ENCODE measurements at places on chromosomes 6 and 20.

GRCh38 chr6:12608016-12608860 lies 108.3 kb upstream of the PHACTR1 start:
- no peak for DNase-seq

- DNase-seq = peak; percentile 59
These were observed at the start of gene NINL for GRCh38 chr20:25584905-25585704. Gene NINL, minus strand, starts transcription at chr20:25585531. Its CDS starts 58,944 bp downstream, at chr20:25526587.

DNA sequence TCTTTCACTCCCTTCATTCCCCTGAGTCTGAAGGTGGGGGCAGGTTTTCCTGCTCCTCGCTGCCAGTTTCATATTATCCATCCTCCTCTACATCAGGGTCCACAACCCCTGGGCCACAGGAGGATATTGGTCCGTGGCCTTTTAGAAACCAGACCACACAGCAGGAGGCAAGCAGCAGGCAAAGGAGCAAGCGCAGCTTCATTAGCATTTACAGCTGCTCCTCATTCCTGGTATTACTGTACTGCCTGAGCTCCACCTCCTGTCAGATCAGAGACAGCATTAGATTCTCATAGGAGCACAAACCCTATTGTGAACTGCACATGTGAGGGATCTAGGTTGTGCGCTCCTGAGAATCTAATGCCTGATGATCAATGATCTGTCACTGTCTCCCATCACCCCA lies 380.3 kb downstream of the ARHGAP18 start:
- no peak for DNase-seq

- no peak for DNase-seq
These were observed 28.5 kb downstream of the REPS1 start for GRCh38 chr6:138959521-138959920.

DNA sequence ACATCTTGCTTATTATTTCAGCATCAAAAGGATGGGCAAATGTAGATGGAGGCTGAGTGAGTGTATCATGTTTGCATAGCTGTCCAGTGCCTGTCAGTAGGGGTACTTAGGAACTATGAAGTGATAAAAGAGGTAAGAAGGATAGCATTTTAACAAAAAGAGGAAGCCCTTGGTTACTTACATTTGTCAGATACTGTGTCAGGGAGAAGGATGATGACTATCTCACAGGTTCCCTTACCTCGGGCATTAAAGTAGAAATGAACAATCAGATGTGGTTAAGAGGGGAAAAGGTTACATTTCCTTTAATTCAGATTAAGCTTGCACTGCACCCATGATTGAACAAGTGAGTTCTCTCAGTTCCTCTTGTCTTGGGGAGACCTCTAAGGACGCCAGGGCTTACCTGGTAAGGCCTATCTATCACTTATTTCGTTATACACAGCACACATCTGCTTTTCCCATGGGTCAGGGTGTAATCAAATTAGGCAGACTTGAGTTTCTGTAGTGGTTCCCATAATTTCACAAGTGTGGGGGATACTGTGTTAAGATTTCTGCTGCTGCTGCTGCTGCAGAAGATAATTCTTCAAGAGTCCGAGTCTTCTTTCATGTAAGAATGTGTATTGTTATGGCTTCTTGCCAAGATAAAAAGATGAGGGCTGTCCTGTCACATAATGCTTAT lies 4.5 kb downstream of the FOXO3 start:
- no peak for DNase-seq

GRCh38 chr6:140436023-140436811 lies 1061.8 kb upstream of the CITED2 start:
- DNase-seq = no peak

GRCh38 chr6:35731414-35731735 lies 5.5 kb upstream of the ARMC12 start:
- DNase-seq = peak; percentile 84

- peak; percentile 54 for DNase-seq
These were observed at the start of gene HRH3 for GRCh38 chr20:62219992-62220665. Gene HRH3, minus strand, starts transcription at chr20:62220278. Its CDS starts 308 bp downstream, at chr20:62219970.

DNA sequence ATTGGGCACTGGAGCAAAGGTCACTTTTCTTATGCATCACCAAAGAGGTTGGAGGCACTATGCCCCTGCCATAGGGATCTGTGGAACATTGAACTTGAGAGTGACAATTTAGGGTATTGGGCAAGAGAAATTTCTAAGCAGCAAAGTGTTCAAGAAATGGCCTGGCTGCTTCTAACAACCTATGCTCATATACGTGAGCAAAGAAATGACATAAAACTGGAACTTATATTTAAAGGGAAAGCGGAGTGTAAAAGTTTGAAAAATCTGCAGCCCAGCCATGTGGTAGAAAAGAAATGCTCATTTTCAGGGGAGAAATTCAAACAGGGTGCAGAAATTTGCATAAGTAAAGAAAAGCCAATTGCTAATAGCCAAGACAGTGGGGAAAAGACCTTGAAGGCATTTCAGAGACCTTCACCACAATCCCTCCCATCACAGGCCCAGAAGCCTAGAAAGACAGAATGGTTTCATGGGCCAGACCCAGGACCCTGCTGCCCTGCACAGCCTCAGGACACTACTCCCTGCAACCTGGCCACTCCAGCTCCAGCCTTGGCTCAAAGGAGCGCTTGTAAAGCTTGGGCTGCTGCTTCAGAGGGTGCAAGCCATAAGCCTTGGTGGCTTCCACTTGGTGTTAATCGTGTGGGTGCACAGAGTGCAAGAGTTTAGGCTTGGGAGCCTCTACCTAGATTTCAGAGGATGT lies 24.4 kb downstream of the NCR2 start:
- DNase-seq = no peak

DNA sequence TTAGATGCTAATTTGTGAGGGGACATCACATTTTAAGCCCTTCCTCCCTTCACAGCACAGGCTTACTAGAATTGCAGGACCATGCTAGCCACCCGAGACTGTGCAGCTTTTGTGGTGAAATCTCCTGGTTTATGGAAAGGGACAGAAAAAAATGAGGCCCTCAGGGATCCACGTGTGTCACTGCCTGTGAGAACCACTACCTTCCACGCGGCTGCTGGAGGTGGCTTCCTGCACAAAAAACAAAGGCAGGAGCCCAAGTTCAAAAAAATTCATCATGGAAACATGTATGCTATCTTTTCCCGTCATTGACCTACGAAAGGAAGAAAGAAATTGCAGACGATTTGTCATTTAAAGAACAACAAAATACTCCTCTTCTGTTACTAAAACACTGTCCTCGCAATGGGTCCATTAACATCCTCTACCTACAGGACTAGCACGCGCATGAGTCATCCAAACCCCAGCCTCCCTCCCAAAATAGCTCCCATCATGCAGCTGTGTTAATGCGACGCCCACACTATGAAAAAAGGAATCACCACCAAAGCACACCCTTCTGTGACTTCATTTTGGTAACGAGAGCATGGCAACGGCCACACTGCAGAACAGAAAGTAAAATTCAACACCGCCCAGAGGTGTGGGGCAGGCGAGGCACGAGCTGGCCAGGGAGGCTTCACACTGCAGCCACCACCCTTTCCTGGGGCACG lies 45.7 kb downstream of the RAMACL start:
- DNase-seq = no peak

GRCh38 chr6:11272491-11273192 lies 40.2 kb upstream of the NEDD9 start:
- DNase-seq = no peak

DNA sequence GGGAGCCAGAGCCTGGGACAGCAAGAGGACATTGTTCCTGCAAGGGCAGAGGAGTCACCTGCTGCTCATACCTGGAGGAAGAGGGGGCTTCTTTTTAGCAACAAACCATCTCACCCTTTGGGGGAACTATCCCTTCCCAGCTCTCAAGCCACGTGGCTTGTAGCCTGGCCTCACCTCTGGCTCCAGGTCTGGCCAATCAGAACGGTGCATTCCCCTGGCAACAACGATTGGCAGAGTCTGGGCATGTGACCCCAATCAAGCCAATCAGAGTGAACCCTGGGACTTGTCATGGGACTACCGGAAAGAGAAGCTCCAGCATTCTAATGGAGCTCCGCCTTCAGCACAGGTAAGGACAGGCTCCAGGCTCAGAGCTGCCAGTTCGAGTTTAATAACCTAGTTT lies 33.6 kb downstream of the KCNB1 start:
- DNase-seq = no peak

DNA sequence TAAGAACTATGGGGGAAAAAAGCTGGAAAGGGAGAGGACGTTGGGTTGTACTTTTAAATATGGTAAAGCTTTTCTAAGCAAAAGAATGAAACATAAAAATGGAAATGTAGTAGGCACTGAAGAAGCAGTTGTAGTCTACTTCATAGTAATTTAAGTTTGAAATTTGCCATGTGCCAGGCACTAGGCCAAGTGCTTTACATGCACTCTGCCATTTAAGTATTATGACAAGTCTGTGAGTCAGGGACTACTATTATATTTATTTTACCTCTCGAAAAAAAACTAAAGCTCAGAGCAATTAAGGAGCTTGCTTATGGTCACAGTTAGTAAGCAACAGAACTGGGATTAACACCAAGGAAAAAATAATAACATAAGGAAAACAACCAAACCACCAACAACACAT lies 257.8 kb downstream of the GMDS start:
- DNase-seq = no peak

DNA sequence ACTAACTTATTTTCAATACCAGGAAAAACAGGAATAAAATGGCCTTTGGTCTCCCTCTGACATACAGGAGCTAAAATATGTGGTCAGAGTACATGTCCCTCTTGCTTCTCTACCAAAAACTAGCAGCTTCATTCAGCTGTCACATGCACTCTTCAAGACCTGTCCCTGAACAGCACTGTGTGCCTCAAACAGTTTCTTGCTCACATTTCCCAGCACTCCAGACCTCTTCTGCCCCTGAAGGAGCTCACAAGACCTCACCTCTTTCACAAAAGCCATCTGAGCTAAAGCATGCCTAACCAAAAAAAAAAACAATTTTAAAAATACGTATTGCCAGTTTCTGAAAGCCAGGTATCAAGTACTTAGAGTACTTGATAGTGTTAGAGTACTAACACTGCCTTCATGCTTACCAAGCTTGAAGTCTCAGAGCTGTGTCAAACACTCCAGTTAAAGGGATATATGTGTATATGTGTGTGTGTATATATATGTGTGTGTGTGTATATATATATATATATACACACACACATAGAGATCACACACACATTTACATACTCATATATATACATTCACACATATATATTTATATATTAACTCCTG lies 148.3 kb upstream of the POU3F2 start:
- no peak for DNase-seq

GRCh38 chr20:8155229-8155628 lies 23.2 kb downstream of the PLCB1 start:
- DNase-seq = no peak

DNA sequence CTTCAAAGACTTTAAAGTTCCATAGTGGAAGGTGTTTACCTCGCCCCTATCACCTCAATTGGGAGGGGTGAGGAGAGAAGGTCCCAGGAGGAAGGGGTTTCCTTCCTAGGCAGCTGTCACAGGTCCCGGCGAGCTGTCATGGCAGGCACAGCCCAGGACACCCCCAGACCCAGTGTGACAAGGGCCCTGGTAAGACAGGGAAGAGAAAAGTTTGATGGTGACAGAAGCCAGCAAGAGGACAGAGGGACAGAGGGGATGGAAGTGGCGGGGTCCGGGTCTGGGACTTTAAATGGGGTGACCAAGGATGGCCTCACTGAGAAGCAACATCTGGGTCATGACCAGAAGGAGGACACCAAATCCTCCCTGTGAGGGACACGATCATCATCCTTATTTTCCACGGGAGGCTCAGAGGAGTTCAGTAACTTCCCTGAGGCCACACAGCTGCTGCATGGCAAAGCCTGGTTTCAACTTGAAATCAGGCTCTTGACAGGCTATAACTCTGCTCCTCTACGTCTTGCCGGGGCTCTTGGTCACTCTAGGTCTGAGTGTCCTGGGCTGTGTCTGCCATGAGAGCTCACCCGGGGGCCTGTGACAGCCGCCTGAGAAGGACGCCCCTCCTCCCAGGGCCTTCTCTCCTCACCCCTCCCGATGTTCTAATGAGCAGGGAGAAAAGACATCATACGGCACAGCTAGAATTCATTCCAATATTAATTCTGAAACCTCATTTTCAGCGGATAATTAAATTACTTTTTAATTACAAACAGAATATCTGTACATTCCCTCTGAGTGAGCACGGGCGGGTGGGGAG lies 222.2 kb downstream of the PREX1 start:
- DNase-seq = no peak

GRCh38 chr6:34610819-34611477 lies 54.8 kb upstream of the SPDEF start:
- DNase-seq = no peak

- no peak for DNase-seq
These were observed 79.7 kb upstream of the FYN start for GRCh38 chr6:111952821-111953540.

DNA sequence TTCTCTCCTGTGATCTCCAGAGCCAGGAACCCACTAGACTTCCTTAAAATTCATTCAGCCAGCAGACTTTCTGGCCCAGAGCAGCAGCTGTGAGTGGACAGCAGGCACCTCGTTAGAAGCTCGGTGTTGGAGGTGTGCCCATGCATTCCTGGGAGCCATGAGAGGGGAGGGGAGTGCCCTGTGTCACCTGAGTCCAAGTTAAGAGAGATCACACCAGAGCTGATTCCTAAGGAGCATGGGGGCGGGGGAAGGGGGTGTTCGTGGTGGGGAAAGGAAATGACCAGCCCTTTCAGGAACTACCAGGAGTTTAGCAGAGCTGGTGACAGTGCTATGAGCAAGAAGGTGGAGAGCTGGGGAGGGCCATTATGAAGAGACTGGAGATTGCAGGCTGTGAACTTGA lies 46.9 kb downstream of the GFRA4 start:
- no peak for DNase-seq

GRCh38 chr6:10847684-10848083 lies 9.3 kb upstream of the MAK start:
- DNase-seq = no peak

DNA sequence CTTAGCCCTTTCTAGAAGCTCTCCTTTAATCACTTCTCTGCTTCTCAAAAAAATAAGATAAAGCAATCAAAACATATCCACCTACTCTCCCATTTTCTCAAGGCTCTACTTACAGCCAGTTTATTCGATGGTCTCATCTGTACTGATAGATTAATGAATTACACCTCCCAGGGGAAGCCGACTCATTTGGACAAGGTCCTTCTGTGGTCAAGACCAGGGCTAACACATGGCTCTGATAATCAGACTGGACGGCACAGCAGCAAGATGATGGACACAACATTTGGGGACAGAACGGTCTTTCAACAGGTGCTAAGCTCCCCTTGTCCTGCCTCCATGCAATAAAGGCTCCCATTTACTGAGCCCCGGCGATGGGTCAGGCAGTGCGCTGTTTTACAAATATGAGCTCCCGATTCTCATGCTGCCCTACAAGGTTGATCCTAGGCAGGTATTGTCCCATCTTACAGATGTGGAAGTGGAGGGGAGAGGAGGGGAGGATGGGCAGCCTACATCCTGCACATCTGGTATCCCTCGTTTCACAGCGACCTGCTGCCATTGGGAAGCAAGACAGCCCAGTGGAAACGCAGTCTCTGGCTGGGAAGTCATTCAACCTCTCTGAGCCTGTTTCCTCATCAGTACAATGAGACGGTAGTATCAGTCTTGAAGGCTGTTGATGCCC lies 15.7 kb downstream of the CPNE5 start:
- no peak for DNase-seq

DNA sequence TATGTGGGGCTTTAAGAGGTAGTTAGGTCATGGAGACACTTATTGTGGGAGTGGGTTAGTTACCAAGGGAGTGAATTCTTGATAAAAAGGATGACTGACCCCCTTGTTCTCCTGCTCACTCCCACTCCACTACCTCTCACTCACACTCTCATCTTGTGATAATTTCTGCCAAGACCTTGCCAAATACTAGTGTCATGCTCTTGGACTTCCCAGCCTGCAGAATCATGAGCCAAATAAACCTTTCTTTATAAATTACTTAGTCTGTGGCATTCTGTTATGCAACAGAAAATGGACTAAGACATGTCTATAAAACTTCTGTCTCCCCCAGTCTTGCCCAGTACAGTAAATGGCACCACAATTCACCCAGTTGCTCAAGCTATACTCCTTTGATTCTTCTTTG lies 93.3 kb downstream of the COL21A1 start:
- DNase-seq = no peak

All from COR-L47 (cell line).